Astrocyte of the spinal cord (primary cell): ENCODE measurements at places on chromosomes 2 and 18.

DNA sequence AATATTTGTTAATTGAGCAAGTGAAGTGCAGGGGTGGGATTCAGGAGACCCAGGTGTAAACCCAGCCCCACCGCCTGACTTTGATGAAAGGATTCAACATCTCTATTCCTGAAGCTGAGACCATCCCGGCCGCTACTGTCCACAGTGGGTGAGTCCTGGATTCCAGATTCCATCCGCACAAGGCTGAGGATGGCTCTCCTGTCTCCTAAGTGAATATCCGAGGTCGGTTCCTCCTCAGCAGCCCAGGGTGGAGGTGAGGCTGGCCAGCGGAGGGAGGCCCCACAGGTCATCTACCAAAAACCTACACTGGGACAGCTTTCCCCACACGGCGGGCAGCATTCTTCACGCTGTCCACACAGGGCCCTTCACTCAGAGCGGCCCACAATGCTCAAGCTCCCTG is 57.6 kb downstream of the ACKR3 start:
- no peak for DNase-seq

- peak; percentile 36 for DNase-seq
These were observed 7.0 kb downstream of the ASIC4 start for GRCh38 chr2:219521066-219521880.

DNA sequence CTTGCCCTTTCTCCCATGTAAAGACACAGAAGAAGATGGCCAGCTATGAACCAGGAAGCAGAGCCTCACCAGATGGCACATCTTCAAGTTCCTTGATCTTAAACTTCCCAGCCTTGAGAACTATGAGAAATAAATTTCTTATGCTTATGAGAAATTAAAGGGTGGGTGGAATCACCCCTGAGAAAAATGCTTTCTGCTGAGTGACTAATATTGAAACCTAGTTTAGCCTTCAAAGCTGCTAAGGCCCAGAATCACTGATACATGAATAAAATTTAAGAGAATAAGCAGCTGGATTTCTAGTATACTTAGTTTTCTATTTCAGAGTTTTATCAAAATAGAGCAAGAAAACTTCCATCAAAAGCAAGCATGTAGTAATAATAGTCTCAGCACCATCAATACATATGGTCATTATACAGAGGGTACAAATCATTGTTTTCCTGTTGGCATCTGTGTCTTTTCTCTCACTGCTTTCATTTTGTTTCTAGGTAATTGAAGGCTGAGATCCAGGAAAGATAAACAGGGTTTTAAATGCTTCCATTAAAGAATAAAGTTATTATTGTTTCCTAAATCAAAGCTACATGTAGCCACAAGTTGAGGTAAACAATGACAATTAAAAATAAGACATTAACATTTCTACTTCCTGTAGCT is 53.3 kb upstream of the COL5A2 start:
- no peak for DNase-seq

DNA sequence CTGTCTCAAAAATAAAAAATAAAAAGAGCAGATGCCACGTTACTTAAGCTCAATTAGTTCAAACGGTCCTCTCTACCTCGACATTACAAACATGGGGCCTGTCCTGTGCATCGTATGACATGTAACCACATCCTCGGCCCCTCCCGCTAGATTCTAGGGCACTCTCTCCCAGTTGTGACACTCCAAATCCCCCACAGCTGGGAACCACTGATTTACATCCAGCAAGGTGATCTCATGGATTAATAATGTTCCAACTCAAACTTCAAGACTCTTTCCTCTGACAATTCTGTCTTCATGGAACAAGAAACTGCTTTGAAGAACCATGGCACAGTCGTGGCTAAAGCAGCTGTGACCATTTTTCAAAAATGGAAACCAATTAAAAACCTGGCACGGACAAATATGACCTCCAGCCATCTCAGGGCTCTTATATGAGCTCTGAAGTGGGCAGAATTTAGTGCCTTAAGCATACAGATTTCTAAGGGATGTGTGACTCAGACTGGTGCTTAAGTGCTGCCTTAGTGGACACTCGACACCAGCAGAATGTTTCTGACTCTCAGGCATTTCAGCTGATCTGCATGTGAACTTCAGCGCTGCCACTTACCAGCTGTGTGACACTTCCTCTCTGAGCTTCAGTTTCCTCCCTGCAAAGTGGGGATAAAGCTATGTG is 31.7 kb upstream of the ASAP2 start:
- peak; percentile 84 for DNase-seq

GRCh38 chr2:108171657-108172056 is 68.1 kb upstream of the SULT1C3 start:
- DNase-seq, result no peak

DNA sequence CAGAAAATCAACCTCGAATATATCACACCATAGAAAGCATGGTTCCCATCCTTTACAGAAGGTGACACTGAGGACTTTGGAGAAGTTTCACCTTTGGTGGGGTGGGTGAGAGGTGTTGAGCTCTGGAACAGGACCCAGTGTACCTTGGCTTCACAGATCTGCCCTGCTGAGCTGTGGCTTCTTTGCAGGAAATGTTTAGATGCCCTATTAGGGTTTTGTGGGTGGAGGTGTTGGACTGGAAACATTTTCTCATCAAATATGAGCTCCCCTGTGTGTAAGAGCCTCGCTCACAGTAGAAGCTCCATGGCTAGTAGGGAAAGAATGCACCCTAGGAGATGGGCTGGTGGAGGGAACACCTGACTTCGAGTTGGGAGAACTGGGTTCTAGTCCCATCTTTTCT is 55.6 kb downstream of the RPL37A start:
- no peak for DNase-seq

- no peak for DNase-seq
These were observed 45.4 kb downstream of the SETBP1 start for GRCh38 chr18:44726059-44726421.

GRCh38 chr18:25350489-25351251 is 1.3 kb downstream of the ZNF521 start:
- peak; percentile 56 for DNase-seq

DNA sequence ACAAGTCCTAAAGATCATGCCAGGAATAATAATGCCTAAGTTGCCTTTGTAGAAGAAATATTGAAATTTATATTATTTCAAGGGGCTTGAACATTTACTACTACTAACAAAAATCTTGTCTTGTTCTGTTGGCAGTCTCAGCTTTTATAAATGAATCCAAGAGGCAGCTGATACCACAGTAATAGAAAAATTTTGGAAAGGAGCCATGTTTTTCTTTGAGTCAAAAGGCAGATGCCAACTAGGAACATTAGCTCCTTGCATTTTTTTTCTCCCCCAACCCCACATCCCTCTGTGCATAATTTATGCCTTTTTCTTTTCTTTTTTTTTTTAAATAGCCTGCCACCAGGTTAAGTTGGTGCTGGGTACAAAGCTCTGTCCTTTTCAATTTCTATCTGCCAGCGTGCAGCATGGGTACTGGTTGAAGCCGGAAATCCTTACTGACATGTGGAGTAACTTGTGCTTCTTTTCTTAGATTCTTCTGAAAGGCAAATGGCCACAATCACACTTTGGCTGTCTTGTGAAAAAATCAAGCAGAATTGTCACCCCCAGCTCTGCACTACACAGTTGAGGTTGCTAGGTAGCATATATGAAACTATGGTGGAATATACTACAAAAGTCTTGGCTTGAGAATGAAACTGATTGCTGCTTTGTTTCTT is 98.8 kb downstream of the RHBDD1 start:
- DNase-seq, result peak; percentile 45

GRCh38 chr2:67463810-67464209 is 66.7 kb downstream of the ETAA1 start:
- peak; percentile 52 for DNase-seq

- no peak for DNase-seq
These were observed 49.9 kb upstream of the SERPINB2 start for GRCh38 chr18:63837590-63837989.

DNA sequence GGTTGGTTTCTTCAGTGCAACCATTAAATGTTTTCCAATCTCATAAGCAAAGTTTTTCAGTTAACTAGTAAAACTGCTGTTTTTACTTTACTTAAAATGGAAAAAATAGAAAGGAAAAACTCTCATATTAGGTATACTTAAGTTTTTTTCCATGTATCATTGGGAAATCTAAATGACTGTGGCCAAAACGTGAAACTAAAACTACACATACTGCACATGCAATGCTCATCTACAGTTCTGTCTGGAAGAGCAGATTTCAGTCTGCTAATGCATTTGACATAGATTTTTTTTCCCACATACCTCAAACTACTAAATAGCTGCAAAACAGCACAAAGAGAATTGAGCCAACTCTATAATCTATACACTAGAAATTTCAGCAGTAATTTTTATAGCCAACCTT is 62.6 kb downstream of the COL5A2 start:
- DNase-seq, result no peak

- peak; percentile 63 for DNase-seq
These were observed 2.8 kb downstream of the FOSL2 start for GRCh38 chr2:28395334-28396061.

DNA sequence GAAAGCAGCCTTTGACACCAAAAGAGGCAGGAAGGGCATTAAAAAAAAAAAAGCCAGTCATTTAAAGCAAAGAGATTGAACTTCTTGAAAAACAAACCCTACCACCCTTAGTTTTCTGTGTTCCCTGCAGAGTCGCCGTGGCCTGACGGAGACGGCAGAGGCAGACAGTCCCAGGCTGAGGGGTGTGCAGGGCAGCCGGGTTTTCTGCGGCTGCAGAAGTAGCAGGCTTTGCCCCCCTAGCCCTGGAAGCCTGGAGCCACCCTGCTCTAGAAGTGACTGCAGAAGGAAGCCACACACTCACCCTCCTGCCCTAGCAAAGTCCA is 2.8 kb downstream of the INPP5D start:
- no peak for DNase-seq

- no peak for DNase-seq
These were observed 200.3 kb downstream of the CMPK2 start for GRCh38 chr2:6665093-6666045.

GRCh38 chr18:34661464-34662087 is 48.5 kb upstream of the DTNA start:
- peak; percentile 56 for DNase-seq

DNA sequence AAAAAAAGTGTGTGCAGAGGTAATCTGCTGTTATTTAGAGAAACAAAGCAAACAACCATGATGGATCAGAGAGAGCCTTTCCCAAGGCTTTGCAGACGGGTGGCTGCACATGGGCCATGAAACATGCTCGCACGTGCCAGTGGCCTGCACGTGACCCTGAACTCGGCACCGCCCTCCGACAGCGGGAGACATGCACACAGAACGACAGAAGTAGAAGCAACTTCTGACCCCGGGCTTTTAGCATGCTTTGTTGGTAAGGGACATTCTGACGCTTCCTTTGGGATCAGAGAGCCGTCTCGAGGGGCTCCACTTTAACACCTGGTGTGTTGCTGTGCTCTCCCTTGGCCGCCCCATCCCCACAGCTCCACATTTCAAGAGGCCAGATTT is 112.5 kb downstream of the KCNF1 start:
- no peak for DNase-seq

- no peak for DNase-seq
These were observed 97.6 kb downstream of the SPTBN1 start for GRCh38 chr2:54553775-54554174.

- DNase-seq, result no peak
These were observed 24.9 kb downstream of the EFHD1 start for GRCh38 chr2:232658217-232658785.

DNA sequence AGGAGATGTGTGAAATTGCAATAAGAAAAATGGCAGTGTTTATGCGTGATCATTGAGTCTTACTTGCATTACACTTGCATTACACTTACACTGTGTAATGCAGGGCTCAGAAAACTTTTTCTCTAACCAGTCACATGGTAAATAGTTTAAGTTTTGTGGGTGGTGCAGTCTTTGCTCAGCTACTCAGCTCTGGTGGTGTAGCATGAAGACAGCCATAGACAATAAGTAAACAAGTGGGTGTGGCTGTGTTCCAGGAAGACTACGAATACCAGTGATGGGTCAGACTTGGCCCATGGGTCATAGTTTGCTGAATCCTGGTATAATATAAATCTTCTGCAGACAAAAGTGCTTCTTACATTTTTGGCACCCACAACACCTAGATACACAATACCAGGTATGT is 115.6 kb upstream of the CYP1B1 start:
- no peak for DNase-seq

- peak; percentile 60 for DNase-seq
These were observed 126.7 kb downstream of the OSBPL1A start for GRCh38 chr18:24270937-24271380.

DNA sequence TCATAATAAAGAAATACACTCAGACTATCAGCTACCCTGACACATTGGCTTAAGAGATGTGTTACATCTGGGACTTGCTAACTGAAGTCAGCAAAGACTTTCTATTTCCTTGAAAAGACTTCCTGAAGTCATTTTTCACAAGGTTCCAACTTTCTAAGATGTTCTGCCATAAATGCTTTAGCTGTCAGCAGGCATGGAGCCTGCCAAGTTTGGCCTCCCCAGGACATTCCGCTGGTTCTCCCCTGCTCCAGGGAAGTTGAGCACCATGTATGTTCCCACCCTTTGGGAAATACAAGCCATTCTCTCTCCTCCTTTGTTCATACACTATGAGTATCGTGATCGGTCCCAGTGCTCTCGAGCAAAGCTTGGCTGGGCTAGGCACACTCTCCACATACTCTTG is 202.7 kb upstream of the CCDC68 start:
- no peak for DNase-seq

DNA sequence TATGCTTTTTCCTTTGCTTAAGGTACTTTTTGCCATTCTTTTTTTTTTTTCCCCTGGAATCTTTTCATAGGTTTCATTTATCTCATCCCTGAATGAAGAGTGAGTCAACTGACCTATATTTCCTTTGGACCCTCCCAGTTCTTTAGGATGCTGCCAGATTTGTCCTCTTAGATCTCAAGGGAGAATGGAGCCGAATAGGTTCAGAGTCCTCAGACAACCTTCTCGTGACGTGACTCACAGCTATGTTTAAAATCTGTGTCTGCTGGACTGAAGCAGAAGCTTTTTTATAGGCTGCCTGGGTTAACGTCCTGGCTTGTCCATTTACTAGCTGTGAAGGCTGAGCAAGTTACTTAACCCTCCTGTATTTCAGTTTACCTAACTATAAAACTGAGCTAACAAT is 358.6 kb downstream of the DLGAP1 start:
- DNase-seq, result peak; percentile 41

GRCh38 chr2:166520604-166521003 is 26.6 kb upstream of the SCN7A start:
- DNase-seq, result no peak

- DNase-seq, result no peak
These were observed 410.4 kb upstream of the ID2 start for GRCh38 chr2:8271461-8271860.

- peak; percentile 52 for DNase-seq
These were observed 266.1 kb upstream of the SIX2 start for GRCh38 chr2:45275242-45275805.

- no peak for DNase-seq
These were observed 52.8 kb upstream of the TWSG1 start for GRCh38 chr18:9281780-9282179.

DNA sequence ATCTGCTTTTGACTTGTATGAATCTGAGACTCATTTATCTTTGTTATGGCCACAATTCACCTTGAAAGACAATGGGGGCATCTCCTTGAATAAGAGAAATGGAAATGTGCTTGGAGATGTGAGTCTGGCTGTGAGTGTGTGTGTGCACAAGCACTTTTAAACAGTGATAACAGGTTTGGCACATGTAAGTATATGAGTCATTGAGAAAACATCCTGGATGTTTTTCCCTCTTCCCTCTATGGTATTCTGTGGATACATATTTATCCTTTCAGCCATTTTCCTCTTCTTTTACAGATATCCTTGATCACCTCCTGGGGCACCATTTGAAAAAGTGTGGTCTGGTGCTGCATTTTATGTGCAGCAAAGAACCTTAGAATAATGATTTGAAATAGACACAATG is 317.3 kb upstream of the THUMPD2 start:
- peak; percentile 65 for DNase-seq

- no peak for DNase-seq
These were observed 160.5 kb downstream of the XIRP2 start for GRCh38 chr2:167048829-167049228.

GRCh38 chr2:210660-211059 is 53.2 kb downstream of the SH3YL1 start:
- no peak for DNase-seq
